Fibroblast of upper back skin (primary cell): ENCODE measurements at places on chromosomes 11 and 22.

GRCh38 chr11:117614728-117615127, 182.3 kb downstream of the DSCAML1 start:
- no peak for DNase-seq

DNA sequence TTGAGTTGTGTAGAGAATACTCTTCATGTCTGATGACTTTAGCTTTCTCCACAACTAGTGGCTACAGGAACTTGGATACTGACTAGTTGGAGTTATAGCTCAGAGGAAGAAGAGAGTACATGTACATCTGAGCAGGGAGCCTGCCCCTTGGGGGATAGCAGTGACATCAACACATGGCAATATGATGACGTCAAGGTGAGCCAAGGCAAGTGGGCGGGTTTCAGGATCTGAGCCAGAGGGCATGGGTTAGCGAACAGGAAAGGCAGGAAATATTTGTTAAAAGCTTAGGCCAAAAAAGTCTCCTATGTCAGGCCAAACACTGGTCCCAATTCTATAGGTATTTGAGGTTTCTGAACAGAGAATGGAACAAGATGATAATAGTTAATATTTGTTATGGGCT, 42.0 kb upstream of the HORMAD2 start:
- DNase-seq, result peak; percentile 57

DNA sequence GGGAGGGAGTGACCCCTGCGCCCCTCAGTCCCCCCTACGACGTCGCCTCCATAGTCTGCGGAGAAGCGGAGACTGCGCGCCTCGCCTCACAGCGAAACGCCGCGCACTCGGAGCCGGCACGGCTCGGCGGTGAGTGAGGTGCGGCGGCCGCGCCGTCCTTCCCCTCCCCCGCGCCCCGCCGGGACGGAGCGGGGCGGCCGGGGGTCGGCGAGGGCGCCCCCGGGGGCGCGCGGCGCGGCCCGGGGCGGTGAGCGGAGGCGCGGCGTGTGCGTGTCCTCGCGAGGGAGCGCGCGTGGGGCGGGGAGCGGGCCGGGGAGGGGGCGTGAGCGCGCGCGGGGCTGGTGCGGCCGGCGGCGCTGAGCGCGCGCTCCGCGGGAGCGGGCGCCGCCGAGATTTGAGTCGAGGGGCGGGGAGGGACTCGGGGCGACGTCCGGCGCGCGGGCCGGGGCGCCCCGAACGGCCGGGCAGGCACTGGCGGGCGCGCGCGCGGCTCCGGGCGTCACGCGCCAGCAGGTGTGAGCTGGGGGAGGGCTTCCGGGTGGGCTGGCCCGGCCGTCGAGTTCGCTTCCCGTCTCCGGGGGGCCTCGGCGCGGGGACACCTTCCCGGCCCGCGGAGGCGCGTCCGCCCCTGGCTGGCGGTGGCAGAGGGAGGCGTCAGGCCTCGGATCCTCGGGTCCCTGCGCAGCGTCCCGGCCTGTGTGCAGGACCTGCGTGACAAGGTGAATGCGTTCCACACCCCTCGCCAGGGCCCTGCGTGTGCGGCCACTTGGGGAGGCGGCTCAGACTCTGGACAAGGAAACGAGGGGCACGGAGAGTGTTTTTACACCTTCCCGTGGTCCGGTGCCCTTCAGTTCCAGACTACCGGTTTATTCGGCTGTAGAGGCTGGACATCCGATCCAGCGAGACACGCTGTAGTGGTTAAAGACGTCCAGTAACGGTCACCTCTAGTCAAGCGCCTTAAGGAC, 50.4 kb downstream of the FAM83F start:
- DNase-seq, result no peak

GRCh38 chr11:70156291-70157037, 46.6 kb upstream of the FADD start:
- DNase-seq, result no peak

DNA sequence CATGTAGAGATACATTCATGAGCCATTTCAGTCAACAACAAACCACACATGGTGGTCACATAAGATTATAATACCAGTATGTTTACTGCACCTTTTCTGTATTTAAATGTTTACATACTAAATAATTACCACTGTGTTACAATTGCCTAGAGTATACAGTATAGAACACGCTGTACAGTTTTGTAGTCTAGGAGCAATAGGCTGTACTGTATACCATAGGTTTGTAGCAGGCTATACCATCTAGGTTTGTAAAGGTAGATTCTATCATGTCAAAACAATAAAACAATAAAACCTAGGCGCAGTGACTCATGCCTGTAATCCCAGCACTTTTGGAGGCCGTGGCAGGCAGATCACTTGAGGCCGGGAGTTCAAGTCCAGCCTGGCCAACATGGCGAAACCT, 1.1 kb downstream of the TRIM48 start:
- DNase-seq, result no peak

DNA sequence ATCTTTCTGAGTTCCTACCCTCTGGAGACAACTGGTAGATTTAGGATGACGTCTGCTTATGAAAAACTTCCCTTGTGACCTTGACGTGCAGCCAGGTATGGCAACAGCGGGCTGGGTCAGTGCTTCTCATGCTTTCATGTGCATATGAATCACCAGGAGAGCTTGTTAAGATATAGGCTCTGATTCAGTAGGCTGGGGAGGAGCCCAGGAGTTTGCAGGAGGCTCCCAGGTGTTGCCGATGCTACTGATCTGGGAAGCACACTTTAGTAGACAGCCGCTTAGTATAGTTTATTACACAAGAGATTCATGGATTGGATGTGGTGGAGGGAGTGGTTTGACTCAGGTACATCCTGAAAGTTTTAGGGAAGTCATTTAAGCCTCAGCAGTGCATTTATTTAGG, 23.8 kb downstream of the DIXDC1 start:
- peak; percentile 16 for DNase-seq

- DNase-seq, result no peak
Measured at GRCh38 chr11:46264976-46265375, 12.5 kb upstream of the CREB3L1 start.

- peak; percentile 41 for DNase-seq
Measured at GRCh38 chr22:21032868-21033688, 717 bp upstream of the SLC7A4 start.

DNA sequence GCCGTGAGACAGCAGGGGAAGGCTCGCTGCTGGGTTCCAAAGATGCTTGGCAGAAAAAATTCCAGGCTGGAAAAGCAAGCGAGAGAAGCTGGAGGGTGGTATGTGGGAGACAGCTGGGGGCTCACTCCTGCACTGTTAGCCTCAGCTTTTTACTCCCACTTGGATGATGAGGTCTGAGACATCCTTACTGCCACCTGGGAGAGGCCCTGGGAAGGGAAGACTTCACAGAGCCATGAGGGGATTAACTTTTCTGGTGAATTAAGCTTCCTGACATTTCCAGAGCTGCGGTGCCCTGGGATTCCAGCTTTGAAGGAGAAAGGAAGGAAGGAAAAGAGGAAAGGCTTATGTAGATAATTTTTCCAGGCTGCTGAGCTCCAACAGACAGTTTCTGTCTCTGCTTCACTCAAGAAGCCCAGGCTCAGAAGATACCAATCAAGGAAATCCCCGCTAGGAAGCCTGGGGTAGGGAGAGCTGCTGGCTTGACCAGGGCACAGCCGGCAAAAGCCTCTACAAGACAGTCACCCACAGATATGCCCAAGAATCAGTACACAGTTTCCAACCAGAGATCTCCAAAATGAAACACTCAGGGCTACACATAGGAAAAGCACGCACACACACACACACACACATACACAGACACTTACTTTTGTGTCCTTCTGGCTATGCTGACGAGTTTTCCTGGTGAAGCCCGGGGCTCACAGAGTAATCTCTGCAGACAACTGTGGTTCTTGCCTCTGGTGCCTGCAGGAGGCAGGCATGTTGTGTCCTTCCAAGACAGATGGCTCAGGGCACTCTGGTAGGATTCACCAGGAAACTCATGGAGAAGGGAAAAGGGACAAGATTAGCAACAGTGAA, 907 bp downstream of the MCHR1 start:
- peak; percentile 39 for DNase-seq
